Testis (tissue), 5 donors: ENCODE measurements at places on chromosomes 3 and 15.

- H3K4me3 ChIP-seq: no peak overlapping the region
- H3K27me3 ChIP-seq: no peaks in the 10 kb centered on the region
- peak; percentile 32 for DNase-seq
- H3K4me1 ChIP-seq: peaks cover 27% of the 10 kb centered on the region
Observed at GRCh38 chr15:75672646-75673425, 25.1 kb downstream of the SNX33 start.

DNA sequence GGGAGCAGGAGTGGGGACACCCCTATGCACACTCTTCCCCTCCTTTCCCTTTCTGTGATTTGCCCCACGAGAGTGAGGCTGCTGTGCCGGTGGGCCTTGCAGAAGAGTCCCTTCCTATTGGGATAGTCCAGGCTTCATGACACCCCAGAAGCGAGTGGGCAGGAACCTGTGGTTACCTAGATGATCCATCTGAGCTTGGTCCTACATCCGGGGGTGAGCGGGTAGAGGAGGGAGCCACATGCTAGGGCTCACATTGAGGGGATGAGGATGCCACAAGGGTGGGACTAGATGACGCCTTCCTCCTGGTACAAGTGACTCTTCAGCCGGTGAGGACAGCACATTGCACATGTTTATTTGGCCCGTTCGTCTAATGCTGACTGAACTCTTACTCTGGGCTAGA, 43.1 kb upstream of the ADPGK start:
- no peak for DNase-seq
- no peak overlapping the region for H3K27ac ChIP-seq
- no peaks in the 10 kb centered on the region for H3K36me3 ChIP-seq
- H3K27me3 ChIP-seq: no peaks in the 10 kb centered on the region
- no peak overlapping the region for H3K4me3 ChIP-seq

- no peak overlapping the region for H3K27ac ChIP-seq
- H3K4me3 ChIP-seq: no peak overlapping the region
- H3K4me1 ChIP-seq: no peaks in the 10 kb centered on the region
- no peak for DNase-seq
- H3K36me3 ChIP-seq: no peaks in the 10 kb centered on the region
Observed at GRCh38 chr3:2137651-2138050, 39.0 kb downstream of the CNTN4 start.

DNA sequence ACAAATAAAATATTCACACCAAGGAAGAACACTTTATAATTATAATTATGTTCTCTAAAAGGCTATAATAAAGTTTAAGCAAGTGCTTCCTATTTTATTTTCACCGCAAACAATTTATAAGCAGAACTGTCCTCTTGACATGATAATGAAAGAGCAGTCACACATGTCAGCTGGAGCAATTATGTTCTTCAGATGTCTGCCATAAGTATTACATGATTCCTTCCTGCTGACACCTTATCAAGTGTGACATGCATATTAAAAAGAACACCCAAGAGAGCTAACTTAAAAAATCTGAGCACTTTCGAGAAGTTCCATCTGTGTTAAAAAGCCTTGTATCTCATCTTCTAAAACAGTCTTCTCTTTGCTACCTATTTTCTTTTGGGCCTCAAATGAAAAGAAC, 249.5 kb downstream of the SQOR start:
- no peaks in the 10 kb centered on the region for H3K36me3 ChIP-seq
- H3K4me1 ChIP-seq: no peaks in the 10 kb centered on the region
- no peak overlapping the region for H3K27ac ChIP-seq
- H3K27me3 ChIP-seq: no peaks in the 10 kb centered on the region

DNA sequence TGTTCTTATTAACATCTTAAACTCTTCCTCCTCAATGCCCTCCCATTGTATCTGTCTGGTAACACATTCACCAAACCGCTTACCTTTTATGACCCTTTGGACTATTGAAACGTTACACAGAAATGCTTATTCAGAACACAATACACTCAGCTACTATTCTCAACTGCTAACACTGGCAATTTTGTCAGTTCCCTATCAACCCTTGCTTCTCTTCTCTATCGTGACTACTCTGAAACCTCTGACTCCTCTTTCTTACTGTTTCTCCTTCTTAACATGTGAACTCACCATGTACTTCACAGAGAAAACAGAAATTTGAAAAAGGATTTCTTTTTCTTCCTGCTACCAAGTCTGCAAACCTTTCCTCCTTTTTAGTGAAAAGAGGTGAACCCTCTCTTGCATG, 232.9 kb upstream of the GPR149 start:
- H3K27ac ChIP-seq: no peak overlapping the region
- H3K4me3 ChIP-seq: no peak overlapping the region
- no peaks in the 10 kb centered on the region for H3K36me3 ChIP-seq
- H3K27me3 ChIP-seq: no peaks in the 10 kb centered on the region
- H3K4me1 ChIP-seq: no peaks in the 10 kb centered on the region
- DNase-seq: no peak

DNA sequence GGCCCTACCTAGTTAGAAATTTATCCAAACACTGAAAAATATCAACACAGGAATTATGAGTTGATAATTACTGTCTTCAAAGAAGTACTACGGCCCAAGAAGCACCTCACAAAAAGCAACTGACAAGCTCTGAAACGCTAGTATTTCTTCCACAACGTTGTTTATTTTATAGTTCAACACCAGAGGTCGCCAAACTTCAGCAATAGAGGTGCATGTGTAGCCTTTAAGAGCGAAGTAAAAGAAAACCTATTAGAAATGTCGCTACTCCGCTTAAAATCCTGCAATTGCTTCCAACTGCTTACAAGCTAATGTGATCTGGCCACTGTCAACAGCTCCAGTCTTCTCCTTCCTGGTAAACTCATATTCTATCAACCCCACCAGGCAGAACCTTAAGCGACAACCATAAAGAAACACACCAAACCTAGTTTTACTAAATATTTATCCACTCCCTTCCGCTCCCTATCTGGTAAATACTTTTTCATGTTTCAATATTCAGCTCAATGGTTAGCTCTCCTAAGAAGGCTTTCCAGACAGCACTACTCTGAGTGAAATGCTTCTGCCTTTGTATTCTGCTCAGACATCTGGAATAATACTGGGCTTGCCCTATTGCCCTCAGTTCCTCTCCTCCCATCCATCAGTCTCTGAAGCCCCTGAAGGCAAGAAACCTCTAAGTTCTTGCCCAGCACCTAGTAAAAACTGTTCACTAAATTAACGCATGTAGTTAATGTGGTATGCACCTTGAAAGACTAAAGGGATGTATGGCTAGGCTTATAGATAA, 110.2 kb downstream of the NR1I2 start:
- peaks cover 4% of the 10 kb centered on the region for H3K4me1 ChIP-seq
- no peaks in the 10 kb centered on the region for H3K27me3 ChIP-seq
- peak; percentile 33 for DNase-seq
- no peaks in the 10 kb centered on the region for H3K36me3 ChIP-seq

- H3K36me3 ChIP-seq: no peaks in the 10 kb centered on the region
- H3K27me3 ChIP-seq: no peaks in the 10 kb centered on the region
- no peak for DNase-seq
- no peak overlapping the region for H3K4me3 ChIP-seq
- H3K4me1 ChIP-seq: no peaks in the 10 kb centered on the region
Observed at GRCh38 chr3:177883957-177884356, 652.3 kb upstream of the KCNMB2 start.

- no peak overlapping the region for H3K27ac ChIP-seq
- no peaks in the 10 kb centered on the region for H3K27me3 ChIP-seq
- no peak overlapping the region for H3K4me3 ChIP-seq
Observed at GRCh38 chr15:47767035-47767434, 49.7 kb downstream of the SEMA6D start.

DNA sequence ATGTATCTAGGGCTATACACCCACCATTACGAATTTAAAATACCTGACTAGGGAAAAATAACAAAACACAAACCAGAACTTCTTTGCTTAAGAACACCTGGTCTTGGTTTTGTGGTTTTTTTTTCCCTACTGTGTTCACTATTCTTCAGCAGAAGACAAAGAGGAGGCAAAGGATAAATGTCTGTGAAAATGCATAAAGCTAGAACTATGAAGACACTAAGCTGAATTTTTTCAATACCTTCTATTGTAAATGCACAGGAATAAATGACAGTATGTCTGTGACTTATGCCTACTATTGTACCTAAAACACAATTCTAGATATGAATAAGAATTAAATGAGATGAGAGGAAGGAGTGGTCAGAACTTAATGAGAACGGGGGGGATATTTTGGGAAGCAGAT, 86.9 kb downstream of the TBL1XR1 start:
- H3K36me3 ChIP-seq: no peaks in the 10 kb centered on the region
- DNase-seq: no peak
- no peaks in the 10 kb centered on the region for H3K27me3 ChIP-seq
- H3K4me1 ChIP-seq: no peaks in the 10 kb centered on the region
